Kidney (tissue), 22 donors: ENCODE measurements at places on chromosomes 3 and 15. TPM values are rescaled to one million over a fixed set of nuclear protein-coding genes. Genes with fewer than 3 reads are reported as not detected.

TTLL3 gene
- 61.0 TPM for total RNA-seq

GRCh38 chr15:61172325-61172724, 56.8 kb downstream of the RORA start:
- no peaks in the 10 kb centered on the region for H3K4me1 ChIP-seq
- H3K27ac ChIP-seq, result no peak overlapping the region
- no peaks in the 10 kb centered on the region for H3K27me3 ChIP-seq
- H3K4me3 ChIP-seq, result no peak overlapping the region

- peaks cover 32% of the 10 kb centered on the region for H3K36me3 ChIP-seq
- H3K4me1 ChIP-seq, result no peaks in the 10 kb centered on the region
- no peak overlapping the region for H3K4me3 ChIP-seq
These were observed 29.6 kb downstream of the PSMD6 start for GRCh38 chr3:63993653-63994079.

DNA sequence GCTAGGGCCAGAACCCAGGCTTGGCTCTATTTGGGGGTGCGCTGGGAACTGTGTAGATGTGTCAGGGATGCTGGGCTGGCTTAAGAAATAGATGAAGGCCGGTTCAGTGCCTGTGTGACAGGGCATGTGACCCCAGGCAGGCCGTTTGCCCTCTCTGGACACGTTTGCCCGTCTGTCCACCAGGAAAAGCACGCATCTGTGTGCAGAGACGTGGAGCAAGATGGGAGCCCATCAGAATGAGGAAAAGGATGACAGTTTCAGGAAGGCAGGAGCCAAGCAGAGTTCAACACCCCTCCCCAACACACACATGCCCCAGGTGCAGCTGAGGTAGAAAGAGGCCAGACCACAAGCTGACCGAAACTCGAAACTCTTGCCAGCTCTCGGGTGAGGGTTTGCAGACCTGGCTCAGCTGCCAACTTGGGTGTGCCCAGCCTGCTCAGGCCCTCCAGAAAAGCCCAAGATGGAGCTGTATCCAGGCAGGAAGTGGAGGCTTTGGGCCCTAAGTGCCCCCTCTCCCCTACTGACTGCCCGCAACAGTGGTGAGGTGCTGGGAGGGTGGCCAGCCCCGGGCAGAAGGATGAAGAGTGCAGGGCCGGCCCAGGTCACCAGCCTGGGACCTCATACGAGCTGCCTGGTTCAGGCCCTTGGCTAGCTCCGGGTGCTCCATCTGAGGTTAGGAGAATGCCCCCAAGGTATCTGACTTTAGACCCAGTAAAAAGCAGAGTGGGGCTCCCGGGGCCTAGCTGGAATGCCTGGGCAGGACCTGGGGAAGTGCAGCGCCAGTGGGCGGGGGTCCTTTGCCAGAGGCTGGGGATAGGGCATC, 10.2 kb upstream of the MESP1 start:
- no peaks in the 10 kb centered on the region for H3K27me3 ChIP-seq
- H3K36me3 ChIP-seq, result no peaks in the 10 kb centered on the region
- DNase-seq, result no peak
- H3K4me1 ChIP-seq, result no peaks in the 10 kb centered on the region
- H3K4me3 ChIP-seq, result no peak overlapping the region

- H3K27ac ChIP-seq, result no peak overlapping the region
- H3K27me3 ChIP-seq, result no peaks in the 10 kb centered on the region
- H3K4me1 ChIP-seq, result no peaks in the 10 kb centered on the region
These were observed 20.7 kb upstream of the LPP start for GRCh38 chr3:188133219-188133618.

CATSPER2 gene
- 6.5 TPM for total RNA-seq

DNA sequence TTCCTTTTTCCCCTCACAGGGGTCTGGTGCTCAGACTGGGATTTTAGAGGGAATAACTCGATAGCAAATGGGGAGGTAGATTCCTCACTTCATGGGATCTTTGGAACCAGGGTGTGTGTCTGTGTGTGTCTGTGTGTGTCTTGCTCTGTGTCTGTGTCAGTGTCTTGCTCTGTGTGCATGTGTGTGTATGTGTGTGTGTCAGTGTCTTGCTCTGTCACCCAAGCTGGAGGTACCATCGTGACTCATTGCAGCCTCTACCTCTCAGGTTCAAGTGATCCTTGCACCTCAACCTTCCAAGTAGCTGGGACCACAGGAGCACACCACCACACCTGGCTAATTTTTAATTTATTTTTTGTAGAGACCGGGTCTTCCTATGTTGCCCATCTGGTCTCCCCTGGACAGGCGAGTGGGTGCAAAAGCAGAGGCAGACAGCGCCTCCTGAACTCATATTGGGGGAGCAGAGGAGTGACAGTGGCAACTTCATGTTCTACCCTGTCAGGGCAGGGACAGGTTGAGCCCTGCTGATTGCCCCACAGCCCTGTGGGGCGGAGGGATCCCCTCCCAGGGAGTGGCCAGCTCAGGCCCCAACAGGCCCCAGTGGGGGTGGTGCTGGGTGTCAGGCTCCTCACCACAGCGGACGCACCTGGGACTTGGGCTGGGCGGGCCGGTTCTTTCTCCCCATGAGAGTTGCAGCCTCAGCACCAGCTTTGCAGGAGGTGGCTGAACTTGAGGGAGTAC, 10.4 kb upstream of the SEMA4B start:
- DNase-seq, result no peak
- peak overlapping the region; percentile 75 for H3K27ac ChIP-seq
- H3K4me3 ChIP-seq, result no peak overlapping the region

DNA sequence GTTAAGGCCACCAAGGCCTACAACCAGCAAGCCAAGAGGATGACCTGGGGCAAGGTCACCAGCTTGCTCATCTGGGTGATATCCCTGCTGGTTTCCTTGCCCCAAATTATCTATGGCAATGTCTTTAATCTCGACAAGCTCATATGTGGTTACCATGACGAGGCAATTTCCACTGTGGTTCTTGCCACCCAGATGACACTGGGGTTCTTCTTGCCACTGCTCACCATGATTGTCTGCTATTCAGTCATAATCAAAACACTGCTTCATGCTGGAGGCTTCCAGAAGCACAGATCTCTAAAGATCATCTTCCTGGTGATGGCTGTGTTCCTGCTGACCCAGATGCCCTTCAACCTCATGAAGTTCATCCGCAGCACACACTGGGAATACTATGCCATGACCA, 3.6 kb downstream of the CXCR6 start:
- DNase-seq, result no peak
- no peak overlapping the region for H3K27ac ChIP-seq
- H3K4me1 ChIP-seq, result no peaks in the 10 kb centered on the region
- H3K27me3 ChIP-seq, result no peaks in the 10 kb centered on the region
- H3K36me3 ChIP-seq, result peaks cover 41% of the 10 kb centered on the region

DISP2 gene
- 0.69 TPM for total RNA-seq

FEZF2 gene
- total RNA-seq, result not detected

SPESP1 gene
- total RNA-seq, result 4.1 TPM

DNA sequence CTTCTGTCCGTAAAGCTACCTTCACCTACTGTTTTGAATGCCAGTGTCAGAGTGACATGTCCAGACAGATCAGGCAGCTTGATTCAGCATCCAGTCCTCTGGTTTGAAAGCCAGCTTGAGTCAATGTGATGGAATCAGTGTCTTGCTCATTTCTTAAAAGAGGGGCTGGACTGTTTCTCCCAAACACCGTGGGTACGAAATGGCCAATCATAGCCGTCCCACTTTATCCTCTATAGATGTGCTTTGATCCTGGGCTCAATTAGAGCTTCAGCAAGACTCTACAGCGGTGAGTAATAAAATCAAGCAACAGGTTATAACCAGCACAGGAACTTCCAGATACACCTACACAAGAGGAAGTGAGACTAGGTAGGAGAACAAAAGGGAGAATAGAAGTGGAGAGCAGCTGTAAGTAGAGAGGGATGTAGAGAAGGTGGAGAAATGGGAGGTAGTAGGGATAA, 17.0 kb upstream of the OR5K1 start:
- DNase-seq, result no peak
- no peak overlapping the region for H3K4me3 ChIP-seq
- H3K27ac ChIP-seq, result no peak overlapping the region
- no peaks in the 10 kb centered on the region for H3K36me3 ChIP-seq
- no peaks in the 10 kb centered on the region for H3K27me3 ChIP-seq
- no peaks in the 10 kb centered on the region for H3K4me1 ChIP-seq

GRCh38 chr3:76728426-76728825, 311.5 kb upstream of the ROBO2 start:
- H3K4me1 ChIP-seq, result no peaks in the 10 kb centered on the region
- no peaks in the 10 kb centered on the region for H3K36me3 ChIP-seq
- H3K4me3 ChIP-seq, result no peak overlapping the region
- H3K27ac ChIP-seq, result no peak overlapping the region
- no peaks in the 10 kb centered on the region for H3K27me3 ChIP-seq

DNA sequence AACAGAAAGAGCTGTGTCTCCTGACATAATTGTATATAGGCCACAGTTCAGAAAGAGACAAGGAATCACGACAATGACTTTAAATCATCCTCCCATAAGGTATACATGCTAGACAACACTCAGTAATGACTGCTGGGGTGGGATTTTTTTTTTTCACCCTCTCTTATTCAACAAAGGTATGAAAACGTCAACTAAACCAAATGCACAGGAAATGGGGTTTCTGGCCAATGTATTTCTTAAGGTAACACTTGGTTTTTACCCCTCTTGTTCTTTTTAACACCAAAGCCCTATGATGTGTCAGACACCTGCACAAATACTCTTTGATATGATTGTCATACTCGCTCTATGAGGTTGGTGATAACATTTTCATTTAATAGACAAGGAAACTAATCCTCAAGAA, 78.3 kb downstream of the MCF2L2 start:
- no peaks in the 10 kb centered on the region for H3K27me3 ChIP-seq
- no peaks in the 10 kb centered on the region for H3K36me3 ChIP-seq
- no peak for DNase-seq

- no peak for DNase-seq
- no peaks in the 10 kb centered on the region for H3K4me1 ChIP-seq
- H3K36me3 ChIP-seq, result no peaks in the 10 kb centered on the region
- no peaks in the 10 kb centered on the region for H3K27me3 ChIP-seq
- no peak overlapping the region for H3K27ac ChIP-seq
- H3K4me3 ChIP-seq, result no peak overlapping the region
These were observed 43.8 kb downstream of the TMCO5A start for GRCh38 chr15:37978231-37978630.

COL6A5 gene
- 0.41 TPM for total RNA-seq

DNA sequence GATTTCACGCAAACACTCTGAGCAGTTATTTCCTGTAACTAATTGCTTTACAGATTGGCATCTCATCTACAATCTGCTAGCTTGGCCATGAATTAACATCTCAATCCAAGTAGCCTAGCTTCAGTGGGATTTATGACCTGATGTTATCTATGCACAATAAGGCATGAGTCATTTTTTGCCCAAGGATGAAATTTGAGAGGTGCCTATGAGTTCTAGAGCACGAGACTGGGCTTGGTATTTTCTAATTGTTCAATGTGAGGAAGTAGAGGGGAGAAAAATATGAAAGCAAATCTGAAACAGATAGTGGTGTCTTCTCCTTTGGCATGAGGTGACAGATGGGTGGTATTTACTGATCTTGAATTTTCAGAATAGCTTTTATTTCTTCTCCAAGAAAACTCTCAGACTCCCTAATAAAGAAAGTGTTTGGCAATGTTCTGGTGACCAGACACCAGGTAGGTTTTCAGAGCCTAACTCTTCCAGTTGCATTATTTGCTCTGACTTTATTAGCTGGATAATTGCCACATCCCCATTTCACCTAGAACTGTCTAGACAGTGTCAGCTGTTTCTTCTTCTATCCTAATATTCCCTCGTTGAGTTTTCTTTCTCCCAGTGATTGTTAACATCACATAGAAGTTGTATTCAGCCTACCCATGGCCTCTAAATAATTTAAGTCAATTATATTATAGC, 301.0 kb upstream of the UMPS start:
- no peaks in the 10 kb centered on the region for H3K4me1 ChIP-seq
- H3K27ac ChIP-seq, result no peak overlapping the region
- H3K36me3 ChIP-seq, result no peaks in the 10 kb centered on the region

GRCh38 chr15:40937762-40938535, 8.8 kb downstream of the DLL4 start:
- no peaks in the 10 kb centered on the region for H3K27me3 ChIP-seq
- H3K4me1 ChIP-seq, result no peaks in the 10 kb centered on the region
- no peak for DNase-seq
